ENCODE measurements at places on chromosomes 16 and 17.
A peak's percentile ranks its signal among the peaks of the same experiment; 100 is the strongest.

- no peak for DNase-seq
Measured at GRCh38 chr17:80876950-80877728, 114.5 kb upstream of the CHMP6 start.

DNA sequence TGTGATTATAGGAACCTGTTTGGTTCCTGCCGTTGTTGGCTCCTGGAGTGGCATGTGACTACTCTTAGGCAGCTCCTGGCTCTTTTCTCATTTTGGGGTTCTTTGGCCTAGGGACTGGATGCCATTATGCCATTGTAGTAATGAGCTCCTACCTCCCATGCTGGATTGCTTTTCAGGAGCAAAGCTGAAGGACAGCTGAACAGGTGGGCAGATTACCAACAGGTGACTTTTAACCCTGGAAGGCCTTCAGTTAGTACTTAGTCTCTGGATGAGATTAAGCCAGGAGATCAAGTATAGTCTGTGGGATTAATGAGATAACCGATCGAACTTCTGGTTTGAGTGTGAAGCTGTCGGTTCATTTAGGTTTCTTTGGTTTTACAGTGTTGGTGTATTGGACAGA, 25.2 kb downstream of the WIPF2 start:
- no peak for DNase-seq

- no peak for DNase-seq
Measured at GRCh38 chr17:21245639-21246084, 7.5 kb downstream of the NATD1 start.

DNA sequence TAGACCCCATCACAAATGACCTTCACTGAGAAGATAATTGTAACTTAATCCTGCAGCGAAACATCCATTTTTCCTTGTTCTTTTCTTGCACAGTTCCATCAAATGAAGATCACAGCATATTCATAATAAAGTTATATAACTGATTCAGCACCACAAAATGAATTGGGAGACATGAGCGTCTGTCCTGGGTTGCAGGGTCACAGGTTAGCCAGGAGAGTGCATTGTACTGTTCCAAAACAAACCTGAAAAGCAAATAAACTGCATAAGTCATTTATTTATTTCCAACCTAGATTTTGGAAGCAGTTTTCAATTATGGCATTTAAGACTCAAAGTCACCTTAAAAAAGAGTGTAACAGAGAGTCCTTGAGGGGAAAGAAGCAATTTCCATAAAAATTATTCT, 18.6 kb upstream of the INTS2 start:
- no peak for DNase-seq

DNA sequence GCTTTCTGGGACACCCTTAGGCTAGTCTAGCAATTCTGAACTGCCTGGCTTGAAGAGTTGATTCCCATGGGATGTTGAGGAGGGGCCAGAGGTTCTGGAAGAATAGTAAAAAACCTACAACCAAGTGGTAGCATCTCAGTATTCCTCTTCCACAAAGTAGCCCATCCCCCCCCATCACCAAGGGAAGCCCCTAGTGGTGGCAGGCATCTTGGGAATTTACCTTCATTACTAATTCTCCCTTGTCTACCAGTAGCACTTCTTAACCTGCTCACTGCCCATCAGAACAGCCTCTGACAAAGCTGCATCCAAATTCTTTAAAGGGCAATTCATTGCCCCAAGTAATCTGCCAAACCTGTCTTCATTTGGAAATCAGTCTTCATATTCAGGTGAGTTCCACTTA, 12.8 kb upstream of the RAB11FIP4 start:
- no peak for DNase-seq

GRCh38 chr17:12133183-12133582, 112.5 kb downstream of the MAP2K4 start:
- no peak for DNase-seq

GRCh38 chr17:16879686-16880085, 92.2 kb downstream of the TNFRSF13B start:
- no peak for DNase-seq

- DNase-seq = no peak
Measured at GRCh38 chr16:48105976-48106375, 49.8 kb downstream of the ABCC12 start.

GRCh38 chr16:89695875-89696669, 5.4 kb downstream of the SPATA2L start:
- no peak for DNase-seq

DNA sequence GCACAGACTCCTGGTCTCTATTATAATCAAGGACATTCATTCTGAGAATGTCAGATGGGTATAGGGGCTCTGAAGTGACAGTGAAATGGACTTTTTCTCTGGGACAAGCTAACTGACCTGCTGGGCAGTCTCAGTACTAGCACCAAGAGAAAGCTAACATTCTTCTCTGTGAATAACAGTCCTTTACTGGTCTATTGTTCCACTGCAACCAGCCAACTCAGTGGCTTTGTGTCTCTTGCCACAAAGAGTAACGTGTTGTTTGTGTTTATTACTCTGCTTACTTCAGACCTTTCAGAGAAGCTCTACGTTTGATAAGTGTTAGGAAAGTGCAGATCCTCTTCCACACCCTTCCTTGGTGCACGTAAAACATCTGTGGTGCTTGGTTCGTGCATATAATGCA, 61.5 kb upstream of the BCAR1 start:
- no peak for DNase-seq

GRCh38 chr17:38534498-38534885, 71.3 kb downstream of the SRCIN1 start:
- DNase-seq = no peak

- DNase-seq = peak; percentile 31
Measured at GRCh38 chr16:84065536-84066132, 23.0 kb upstream of the SLC38A8 start.

GRCh38 chr16:19697756-19698318, 20.2 kb downstream of the KNOP1 start:
- no peak for DNase-seq

DNA sequence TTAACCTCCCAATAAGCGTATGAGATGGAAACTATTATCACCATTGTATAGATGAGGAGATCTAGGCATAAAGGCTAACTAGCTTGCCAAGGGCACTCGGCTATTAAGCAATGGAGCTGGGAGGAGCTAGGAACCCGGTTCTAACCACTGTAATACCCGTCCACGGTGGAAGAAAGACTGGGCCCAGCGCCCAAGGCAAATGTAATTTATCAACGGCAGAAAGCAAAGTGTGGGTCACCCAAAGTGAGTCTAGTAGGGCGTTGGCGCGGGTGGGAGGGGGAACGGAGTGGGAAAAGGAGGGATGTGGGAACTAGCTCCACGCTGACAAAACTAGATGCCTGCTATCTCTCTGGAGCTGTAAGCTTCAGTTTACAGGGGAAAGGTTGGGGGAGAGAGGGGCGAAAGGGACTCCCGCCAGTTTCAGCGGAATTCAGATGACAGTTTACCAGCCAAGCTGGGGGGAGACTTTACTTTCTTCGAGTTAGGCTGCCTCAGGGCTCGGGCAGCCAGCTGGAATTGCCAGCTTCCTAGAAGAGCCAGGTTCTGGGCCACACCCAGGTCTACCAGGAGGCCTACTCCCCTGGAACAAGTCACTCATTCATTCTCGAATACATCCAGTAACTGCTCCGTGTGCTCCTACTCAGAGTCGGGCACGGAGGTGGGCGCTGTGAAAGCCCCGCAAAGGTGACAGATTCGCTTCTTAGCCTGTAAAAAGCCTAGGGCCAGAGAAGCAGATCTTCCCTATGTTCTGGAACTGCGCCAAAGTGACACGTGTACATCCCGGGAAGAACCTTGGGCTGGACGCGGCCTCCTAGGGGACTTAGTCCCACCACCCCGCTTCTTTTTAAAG, 837 bp downstream of the LRRC59 start:
- no peak for DNase-seq

GRCh38 chr16:81440888-81441761, 3.5 kb upstream of the CMIP start:
- no peak for DNase-seq

DNA sequence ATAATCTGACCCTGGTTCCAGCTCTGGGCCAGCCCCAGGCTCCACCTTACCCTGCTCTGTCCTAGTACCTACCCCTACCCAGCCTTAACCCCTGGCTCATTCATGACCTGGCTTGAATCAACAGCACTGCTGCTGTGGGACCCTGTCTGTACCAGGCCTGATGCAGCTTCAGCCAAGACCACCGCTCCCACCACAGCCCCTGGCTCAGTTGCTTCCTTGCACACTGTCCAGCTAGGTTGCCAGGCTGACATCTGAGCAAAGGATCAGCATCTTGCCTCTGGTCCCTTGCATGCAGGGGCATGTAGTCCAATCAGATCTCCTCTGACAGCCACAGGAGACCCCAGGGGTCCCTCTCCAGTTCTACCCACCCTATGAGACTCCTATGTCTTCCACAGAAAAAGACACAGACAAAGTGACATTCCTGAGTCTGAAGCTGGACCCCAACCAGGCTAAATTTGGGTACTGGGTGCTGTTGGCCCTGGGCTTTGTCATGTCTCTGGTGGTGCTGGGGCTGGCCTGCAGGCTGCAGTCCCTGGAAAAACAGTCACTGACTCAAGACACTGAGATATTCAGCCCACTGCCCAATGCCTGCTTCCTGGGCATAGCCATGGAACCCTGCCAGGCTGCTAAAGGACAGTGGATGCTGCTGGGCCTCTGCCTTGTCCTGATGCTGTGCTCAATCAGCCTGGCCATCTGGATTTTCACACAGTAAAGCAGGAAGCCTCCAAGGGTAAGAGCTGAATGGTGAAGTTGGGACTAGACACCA, 3.9 kb upstream of the KCNH6 start:
- no peak for DNase-seq

DNA sequence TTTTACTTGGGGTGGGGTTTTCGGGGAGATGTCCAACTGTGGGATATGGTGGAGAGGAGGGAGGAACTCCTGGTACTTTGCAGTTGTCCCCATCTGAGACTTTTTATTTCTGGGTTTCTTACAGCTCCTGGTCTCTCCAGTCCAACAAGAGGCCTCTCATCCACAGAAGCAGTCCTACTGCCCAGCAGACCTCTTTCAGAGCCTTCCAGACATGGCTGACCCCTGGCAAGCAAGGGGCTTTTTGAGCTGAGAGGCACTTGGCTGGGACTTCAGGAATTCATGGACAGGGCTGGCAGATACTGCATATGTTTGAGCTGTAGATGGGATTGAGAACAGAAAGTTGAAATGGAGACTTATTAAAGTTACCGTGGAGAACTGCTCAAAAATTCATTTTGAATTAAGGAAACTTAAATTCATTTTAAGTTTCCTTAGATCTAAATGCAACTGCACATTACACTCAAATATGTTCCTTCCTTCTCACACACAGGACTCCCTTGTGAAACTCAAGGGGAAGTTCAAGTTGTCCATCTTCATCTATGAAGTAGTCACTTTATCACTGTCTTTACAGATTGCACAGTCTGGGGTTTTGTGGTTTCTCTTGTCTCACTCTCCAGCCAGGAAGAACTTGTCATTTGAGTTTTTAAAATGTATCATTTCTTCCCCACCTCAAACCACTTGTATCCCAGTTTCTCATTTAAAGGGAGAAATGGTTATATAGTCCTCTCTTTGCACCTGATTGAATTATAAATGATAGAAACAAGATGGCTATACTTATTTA, 1.1 kb downstream of the LASP1NB start:
- DNase-seq = no peak

- no peak for DNase-seq
Measured at GRCh38 chr16:46768809-46769208, 20.7 kb upstream of the MYLK3 start.

- DNase-seq = no peak
Measured at GRCh38 chr17:4530799-4531730, 24.1 kb downstream of the MYBBP1A start.

DNA sequence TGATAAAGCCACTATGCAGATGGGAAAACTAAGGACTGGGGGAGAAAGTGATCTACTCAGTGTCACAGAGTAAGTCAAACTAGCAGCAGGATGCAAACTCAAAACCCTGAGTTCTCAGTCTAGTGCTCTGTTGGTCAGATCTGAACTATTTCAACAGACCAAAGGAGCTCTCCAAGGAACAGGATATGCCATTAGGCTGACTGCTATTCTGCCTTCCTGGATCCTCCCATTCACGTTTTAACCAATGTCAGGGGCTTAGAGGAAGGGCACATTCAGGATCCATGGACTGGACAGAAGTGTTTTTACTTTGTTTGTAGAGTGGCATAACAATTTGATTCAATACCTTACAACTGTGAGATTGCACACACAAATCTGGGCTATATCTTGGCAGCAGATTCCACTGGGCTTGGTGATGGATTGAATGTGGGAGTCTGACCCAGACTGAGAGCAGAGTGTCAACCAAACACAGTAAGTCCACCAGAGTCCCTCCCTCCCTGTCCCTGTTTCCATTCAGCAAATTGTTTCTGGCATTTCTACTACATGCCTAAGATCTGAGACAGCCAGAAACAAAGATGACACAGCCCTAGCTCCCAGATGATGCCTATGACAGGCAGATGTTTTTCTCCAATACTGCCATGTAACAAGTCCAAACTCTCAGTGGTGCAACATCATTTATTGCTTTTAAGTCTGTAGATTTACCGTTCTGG, 337.8 kb upstream of the CDH5 start:
- DNase-seq = no peak

- no peak for DNase-seq
Measured at GRCh38 chr17:420479-421175, 68.0 kb upstream of the RPH3AL start.

GRCh38 chr17:17605729-17606088, 14.2 kb upstream of the PEMT start:
- DNase-seq = no peak

- DNase-seq = no peak
Measured at GRCh38 chr16:83648347-83648746, 159.4 kb upstream of the HSBP1 start.

GRCh38 chr16:13084331-13084730, 182.9 kb downstream of the SHISA9 start:
- no peak for DNase-seq

- no peak for DNase-seq
Measured at GRCh38 chr17:57480438-57481196, 224.3 kb downstream of the MSI2 start.

GRCh38 chr17:42442196-42442565, 16.5 kb upstream of the ATP6V0A1 start:
- no peak for DNase-seq

DNA sequence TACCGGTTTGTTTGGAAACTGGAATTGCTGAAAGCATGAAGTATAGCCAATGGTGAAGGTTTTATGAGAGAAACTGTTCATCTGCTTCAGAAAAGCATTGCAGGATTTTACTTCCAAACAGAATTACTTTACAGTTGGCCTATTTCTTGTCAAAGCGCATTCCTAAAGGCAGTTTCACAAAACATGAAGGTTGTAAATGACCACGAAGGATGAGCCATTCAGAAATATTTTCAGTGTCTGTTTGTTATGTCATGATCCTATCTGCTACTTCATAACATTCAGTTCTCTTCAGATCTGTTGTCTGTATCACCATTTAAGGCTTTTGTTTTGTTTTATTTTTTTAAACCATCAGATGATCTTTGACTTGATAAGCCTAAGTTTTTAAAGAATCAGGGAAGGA, 45.7 kb downstream of the AATF start:
- no peak for DNase-seq

GRCh38 chr16:10362077-10362863, 23.6 kb upstream of the ATF7IP2 start:
- no peak for DNase-seq

GRCh38 chr16:734981-735881, 5.6 kb downstream of the CIAO3 start:
- DNase-seq = no peak

GRCh38 chr17:47189732-47190237, 690 bp upstream of the CDC27 start:
- DNase-seq = no peak

GRCh38 chr16:23729503-23730424, 16.7 kb upstream of the ERN2 start:
- no peak for DNase-seq

GRCh38 chr17:75512926-75513640, 2.3 kb downstream of the CASKIN2 start:
- no peak for DNase-seq

All from CD4-positive, alpha-beta T cell (primary cell).